Cortex of kidney (tissue), 1 donor: ENCODE measurements at places on chromosomes 1 and 21.

DNA sequence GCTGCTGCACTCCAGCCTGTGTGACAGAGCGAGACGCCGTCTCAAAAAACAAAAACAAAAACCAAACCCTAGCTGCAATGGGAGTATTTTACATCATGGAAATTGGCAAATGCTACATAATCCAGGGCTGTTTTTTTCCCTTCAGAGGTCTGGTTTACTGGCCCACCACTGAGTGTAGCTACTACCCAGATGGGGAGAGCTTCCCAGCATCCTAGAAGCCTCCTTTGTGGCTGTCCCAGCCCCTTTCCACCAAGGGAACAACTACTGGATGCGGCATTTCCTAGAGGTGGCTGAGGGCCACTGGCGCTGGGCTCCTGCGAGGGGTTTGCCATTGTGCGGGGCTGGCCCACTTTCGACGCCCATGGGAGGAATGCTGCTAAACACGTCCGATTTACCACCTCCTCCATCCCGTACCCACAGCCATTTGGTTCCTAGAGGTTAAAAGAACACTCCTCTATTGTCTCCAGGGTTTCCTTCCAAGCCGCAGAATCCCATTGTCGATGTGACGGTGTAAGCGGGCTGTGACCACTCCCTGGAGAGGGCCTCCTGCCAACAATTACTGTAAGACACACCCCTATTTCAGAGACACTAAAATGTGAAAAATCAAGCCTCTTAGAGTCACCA, 55.4 kb downstream of the RUNX3 start:
- no peak for DNase-seq

DNA sequence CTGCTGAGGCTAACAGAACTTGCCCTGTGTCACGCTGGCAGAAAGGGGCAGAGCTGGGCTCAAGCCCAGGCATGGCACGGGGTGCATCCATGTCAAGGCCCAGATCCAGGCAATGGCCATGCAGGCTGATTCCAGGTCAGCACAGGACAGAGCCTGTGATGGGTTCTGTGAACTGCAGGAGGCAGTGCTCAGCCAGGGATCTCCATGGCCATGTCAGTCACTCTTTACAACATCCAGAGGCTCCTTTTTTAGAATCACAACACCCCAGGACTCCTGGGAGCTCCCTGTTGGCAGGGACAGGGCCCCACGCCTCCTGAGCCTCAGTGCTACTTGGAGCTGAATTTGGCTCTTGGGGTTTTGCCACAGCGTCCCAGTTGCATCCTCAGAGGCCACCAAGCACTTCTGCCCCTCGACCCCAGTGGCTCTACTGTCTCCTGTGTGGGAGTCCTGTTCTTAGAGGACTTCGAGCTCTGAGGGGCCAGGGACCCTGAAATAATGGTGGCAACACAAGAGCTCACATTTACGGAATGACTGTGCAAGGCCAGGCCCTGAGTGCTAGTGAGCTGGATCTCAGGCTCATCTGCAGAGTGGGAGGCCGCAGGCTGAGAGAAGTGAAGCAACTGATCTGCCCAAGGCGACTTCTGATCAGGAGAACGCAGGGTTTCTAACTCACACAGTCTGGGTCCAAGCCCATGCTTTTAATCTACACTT, 211.5 kb downstream of the TRABD2B start:
- no peak for DNase-seq

GRCh38 chr21:22993822-22994574, 1995.8 kb downstream of the NCAM2 start:
- DNase-seq: no peak

- DNase-seq: no peak
Observed at GRCh38 chr1:216944864-216945510, 221.8 kb upstream of the ESRRG start.

- DNase-seq: no peak
Observed at GRCh38 chr1:19815801-19816736, 986 bp upstream of the RNF186 start.

DNA sequence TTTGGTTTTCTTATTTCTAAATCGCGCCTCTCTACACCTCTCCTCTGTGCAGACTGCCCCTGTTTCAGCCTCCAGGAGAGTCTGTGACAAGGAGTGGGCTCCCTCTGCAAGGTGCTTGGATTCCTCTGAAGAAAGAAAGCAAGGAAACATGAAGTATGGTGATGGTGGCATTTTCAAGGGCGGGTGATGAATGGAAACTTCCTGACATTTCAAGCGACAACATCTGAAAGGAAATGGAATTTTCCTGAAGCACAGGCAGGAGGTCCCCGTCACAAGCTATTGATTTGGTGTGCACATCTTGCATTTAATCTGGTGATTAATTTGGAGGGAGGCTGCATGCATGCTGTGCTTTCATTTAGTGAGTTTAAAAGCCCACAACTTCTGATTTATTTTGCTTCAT, 164.6 kb upstream of the FGGY start:
- no peak for DNase-seq

GRCh38 chr1:53521924-53522552, 62.8 kb downstream of the DMRTB1 start:
- DNase-seq: no peak

GRCh38 chr21:18986197-18986596, 582.6 kb upstream of the TMPRSS15 start:
- DNase-seq: no peak

- no peak for DNase-seq
Observed at GRCh38 chr1:32350785-32351398, 11.4 kb downstream of the FAM229A start.

- no peak for DNase-seq
Observed at GRCh38 chr1:76018045-76018444, 56.5 kb upstream of the ST6GALNAC3 start.

GRCh38 chr1:113676524-113676923, 82.8 kb downstream of the PHTF1 start:
- no peak for DNase-seq

GRCh38 chr1:176559878-176560277, 96.9 kb downstream of the PAPPA2 start:
- DNase-seq: no peak

GRCh38 chr1:170461762-170462384, 70.1 kb upstream of the GORAB start:
- DNase-seq: no peak

GRCh38 chr1:36909946-36910725, 124.2 kb downstream of the GRIK3 start:
- DNase-seq: no peak

DNA sequence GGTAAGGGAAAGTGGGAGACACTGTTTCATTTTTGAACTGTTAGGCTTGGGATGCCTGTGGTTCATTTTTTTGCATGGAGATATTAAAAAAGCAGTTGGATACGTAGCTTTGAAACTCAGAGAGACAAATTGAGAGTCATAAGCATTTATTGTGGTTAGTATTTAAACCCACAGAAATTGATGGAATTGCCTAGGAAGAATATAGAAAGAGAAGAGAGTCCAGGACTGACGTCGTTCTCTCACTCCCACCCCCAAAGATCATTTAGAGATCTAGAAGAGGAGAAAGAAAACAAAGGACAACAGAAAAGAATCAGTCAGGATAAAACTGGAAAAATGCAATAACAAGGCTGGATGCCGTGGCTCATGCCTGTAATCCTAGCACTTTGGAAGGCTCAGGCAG, 73.2 kb upstream of the BMP8A start:
- no peak for DNase-seq

DNA sequence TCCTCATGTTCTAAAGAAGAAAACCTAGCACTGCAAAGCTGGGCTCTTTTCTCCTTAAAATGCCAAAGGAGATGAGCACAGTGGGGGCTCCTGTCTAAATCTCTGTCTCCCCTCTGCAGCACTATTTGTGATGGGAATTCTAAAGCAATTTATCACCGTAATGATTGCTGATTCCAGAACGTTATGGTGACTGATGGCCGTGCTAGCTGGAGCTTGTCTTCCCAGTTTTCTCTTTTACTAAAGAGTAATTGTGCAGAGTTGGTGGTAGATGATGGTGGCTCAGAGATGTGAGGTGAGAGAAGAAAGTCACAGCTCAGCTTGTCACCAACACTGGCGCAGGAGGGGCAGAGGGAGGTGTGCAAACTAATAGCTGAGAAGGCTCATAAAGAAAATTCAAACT, 60.7 kb upstream of the ATP2B4 start:
- no peak for DNase-seq

DNA sequence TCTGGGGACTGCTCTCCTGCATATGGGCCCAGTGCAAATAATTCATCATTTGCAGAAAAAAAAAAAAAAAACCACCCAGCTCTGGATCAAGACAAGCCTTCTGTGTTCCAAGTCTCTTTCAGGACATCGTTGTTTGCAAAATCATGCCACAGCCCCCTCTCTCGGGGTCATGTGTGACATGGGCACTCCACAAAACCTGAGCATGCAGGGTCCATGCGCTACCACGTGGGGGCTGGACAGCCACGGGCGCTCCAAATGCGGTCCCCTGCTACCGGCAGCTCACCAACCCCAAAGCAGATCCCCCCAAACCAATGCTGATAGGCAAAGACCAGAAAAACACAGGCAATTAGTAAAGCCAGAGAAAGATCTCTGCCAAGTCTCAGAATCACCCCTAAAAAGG, 17.6 kb downstream of the NPHP4 start:
- no peak for DNase-seq

DNA sequence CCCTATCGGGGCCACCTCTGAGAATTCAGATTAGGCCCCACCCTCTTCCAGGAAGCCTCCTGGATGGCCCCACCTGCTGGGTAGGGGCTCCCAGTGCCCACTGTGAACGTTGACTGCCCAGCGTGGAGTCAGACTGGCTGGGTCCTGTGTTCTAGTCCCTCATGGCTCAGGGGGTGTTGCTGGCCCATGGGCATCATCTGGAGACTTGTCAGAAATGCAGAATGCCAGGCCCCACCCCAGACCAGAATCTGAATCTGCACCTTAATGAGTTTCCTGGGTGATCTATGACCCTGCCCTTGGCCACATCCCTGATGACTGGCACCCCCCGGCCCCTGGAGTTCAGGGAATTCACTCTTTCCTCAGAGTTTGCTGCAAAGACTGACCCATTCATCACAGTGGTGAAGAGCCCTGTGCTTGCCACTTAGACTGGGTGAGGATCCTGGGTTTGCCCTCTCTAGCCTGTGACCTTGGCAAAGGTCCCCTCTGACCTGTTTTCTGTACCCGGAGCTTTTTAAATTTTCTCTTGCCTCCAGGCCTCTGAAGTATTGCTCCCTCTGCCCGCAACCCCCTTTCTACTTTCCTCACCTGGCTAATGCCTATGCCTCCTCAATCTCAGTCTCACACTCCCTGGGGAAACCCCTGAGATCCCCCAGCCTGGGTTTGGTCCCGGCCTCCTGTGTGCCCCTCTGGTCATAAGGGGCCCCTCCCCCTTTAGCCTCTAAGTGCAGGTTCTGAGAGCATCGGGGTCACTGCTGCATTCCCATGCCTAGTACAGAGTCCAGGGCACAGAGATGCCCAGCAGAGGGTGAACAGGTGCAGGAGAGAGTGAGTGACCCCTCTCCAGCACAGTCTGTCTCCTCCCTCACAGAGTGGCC, 184.2 kb downstream of the MATN1 start:
- DNase-seq: no peak

GRCh38 chr1:198165927-198166647, 9.3 kb downstream of the NEK7 start:
- DNase-seq: no peak

- DNase-seq: no peak
Observed at GRCh38 chr21:38802050-38803026, 3.4 kb upstream of the ETS2 start.

DNA sequence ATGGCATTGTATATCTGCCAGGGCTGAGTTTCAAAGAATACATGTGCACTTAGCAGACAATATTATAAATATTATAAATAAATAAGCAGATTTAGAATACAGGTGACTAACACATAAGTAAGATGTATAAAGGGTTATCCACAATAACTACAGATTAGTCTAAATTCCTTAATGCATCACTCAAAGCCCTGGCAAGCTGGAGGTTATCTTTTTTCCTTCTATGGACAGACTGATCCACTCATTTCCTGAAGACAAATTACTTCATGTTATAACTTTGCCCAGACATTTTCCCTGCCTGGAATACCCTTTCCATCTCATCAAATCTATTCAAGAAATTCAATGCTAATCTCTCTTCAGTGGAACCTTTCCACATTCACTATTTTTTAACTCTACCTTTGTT, 38.8 kb downstream of the LUZP1 start:
- no peak for DNase-seq

DNA sequence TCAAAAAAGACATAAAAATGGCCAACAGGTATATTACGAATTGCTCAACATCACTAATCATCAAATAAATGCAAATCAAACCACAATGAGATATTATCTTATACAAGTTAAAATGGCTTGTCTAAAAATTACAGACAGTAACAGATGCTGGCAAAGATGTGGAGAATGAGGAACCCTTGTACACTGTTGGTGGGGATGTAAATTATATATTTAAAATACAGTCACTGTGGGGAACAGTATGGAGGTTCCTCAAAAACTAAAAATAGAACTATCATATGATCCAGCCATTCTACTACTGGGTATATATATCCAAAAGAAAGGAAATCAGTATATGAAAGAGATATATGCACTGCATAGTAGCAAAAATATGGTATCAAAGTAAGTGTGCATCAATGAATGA, 1037.2 kb upstream of the B3GALT2 start:
- DNase-seq: no peak

DNA sequence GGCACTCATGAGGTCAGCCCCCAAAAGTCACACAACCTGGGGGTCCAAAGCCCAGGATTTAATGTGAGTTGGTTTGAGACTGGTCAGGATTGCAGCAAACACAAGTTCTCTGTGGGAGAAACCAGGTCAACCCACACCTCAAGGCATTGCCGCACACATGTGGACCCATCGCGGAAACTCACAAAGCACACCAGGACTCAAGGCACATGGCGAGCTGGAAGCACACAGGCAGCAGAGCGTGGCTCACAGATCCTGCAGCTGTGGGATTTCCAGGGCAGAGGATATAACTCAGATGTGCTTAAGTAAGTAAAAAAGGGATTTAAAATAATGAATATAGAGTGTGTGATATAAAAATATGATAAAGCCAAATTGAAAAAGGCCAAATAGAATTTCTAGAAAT, 51.6 kb upstream of the ADARB1 start:
- DNase-seq: no peak

DNA sequence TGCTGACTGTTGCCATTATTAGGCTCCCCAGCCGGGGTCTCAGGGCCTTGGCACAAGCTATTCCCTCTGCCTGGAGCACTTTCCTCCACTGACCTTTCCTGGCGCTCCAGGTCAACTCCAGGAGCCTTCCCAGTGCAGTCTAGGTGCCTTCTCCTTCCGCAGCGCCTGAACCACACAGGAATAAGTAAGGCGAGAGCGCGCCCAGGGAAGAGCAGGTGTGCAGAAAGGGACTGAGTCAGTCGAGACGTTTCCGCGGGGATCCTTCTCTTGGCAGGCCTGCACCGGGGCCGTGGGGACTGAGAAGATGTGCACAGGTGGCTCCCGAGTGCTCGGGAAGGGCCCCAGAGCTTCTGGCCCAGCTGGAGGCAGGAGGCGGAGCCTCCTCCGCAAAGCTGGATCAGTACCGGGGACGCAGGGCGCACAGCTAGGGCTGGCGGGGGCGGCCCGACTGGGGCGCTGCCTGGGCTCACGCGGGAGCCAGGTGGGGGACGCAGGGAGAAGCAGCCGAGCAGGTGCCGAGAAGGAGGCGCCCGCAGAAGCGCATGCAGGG, 765 bp upstream of the BMP8A start:
- no peak for DNase-seq
